Stimulated activated effector memory CD8-positive, alpha-beta T cell treated with anti-CD3 and anti-CD28 coated beads, Interleukin-12 subunit alpha, Interleukin-12 subunit beta, amount 100 ng/mL, for 72 hours (primary cell): ENCODE measurements at places on chromosomes 1 and 21.

- no peak for DNase-seq
These were observed 72.6 kb upstream of the RGL1 start for GRCh38 chr1:183732236-183732880.

- no peak for DNase-seq
These were observed 8.4 kb upstream of the UBE2U start for GRCh38 chr1:64195081-64195395.

DNA sequence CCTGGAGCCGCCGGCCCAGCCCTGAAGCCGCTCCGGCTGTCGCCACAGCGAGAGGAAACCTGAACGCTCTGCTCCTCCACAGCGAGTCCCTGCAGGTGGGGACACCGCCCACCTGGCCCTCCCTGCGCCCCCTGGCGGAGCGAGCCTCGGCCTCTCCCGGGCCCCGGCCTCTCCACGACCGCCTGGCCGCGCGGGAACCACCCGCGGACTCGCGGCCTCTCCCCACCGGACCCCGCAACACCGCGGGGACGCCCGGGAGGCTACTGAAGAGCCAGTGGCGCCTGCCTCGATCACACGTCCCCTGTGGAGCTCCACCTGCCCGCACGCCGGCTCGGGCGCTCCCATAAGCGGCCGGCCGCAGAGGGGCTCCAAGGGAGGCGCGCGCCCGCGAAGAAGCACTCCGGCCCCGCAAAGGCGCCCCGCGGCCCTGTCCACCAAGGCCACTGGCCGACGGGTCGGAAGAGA is 109.6 kb downstream of the KCNN3 start:
- peak; percentile 88 for DNase-seq

DNA sequence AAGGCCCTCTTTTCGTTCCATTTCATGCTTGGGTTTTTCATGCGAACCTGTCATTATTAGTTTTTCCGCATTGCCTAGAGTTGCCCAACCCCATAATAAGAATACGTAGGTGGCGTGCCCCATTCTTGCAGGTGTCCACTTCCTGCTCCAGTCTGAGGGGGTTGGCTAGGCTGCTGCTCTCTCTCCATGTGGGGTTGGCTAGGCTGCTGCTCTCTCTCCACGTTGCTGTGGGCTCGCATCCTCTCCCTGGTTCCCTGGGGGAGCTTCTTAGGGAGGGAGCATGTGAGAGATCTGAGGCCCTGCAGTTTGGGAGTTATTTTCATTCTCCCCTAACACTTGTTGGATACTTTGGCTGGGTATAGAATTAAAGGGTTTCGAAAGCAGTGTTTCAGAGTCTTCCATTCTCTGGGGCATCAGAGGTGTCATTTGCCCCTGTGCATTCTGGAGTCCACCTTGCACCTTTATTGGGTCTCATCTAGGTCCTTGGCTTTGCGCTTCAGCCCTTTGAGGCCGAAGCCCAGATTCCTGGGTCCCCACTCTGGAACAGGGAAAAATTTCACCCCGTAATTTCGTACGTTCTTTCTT is 8.6 kb downstream of the C1orf35 start:
- DNase-seq = no peak

- no peak for DNase-seq
These were observed 27.6 kb downstream of the CRP start for GRCh38 chr1:159686599-159687299.

DNA sequence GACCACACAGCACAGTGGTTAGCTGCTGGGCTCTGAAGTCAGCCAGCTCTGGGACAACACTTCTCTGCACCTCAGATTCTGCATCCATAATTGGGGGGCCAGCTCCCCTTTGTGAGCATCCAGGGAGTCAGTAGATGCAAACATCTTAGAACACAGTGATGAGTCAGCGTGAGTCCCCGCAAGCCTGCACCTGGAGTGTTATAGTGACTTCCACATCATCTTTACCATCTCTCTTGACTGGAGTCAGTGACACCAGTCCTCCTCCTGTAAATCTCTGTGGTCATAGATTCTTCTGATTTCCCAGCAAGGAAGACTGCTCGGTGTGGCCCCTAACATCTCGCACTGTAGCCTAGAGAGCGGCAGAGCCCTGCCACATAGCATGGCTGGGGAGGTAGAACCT is 13.9 kb upstream of the EDN2 start:
- no peak for DNase-seq
